A549 treated with GW870086 at 1 μM for 4 hours (cell line): ENCODE measurements at places on chromosomes 7 and 10. TPM values are rescaled to one million over a fixed set of nuclear protein-coding genes. Genes with fewer than 3 reads are reported as not detected.

The KLF14 gene
- 0.09 TPM in 1 of 5 replicates, not detected in the others for total RNA-seq

The C1QL3 gene
- total RNA-seq, result not detected in 5 replicates

The MYOF gene
- total RNA-seq, result 183 to 250 TPM (median 227 TPM) in 5 replicates

The NOS3 gene
- 0.35 to 1.2 TPM (median 0.53 TPM) in 5 replicates for total RNA-seq

The EGR2 gene
- 0.21 to 0.71 TPM (median 0.44 TPM) in 5 replicates for total RNA-seq

The ZNF804B gene
- total RNA-seq, result not detected in 5 replicates

The GPER1 gene
- 0.72 to 1.2 TPM (median 0.79 TPM) in 5 replicates for total RNA-seq

The GPR146 gene
- total RNA-seq, result 1.5 to 2.2 TPM (median 1.5 TPM) in 5 replicates

The COL26A1 gene
- 0.36 to 0.83 TPM (median 0.60 TPM) in 5 replicates for total RNA-seq

The FEZF1 gene
- total RNA-seq, result not detected in 5 replicates

The TMEM236 gene
- 0.02 to 0.05 TPM (median 0.05 TPM) in 4 of 5 replicates, not detected in the other for total RNA-seq

The ANLN gene
- 56.3 to 80.4 TPM (median 71.0 TPM) in 5 replicates for total RNA-seq

The TMEM270 gene
- 0.32 TPM in 1 of 5 replicates, not detected in the others for total RNA-seq

The HMX2 gene
- total RNA-seq, result 0.14 to 0.25 TPM in 2 of 5 replicates, not detected in the others

The VWDE gene
- total RNA-seq, result 0.31 to 0.76 TPM (median 0.57 TPM) in 5 replicates

The CRTAC1 gene
- total RNA-seq, result 0.74 to 2.0 TPM (median 1.3 TPM) in 5 replicates
